ENCODE measurements at places on chromosomes 3 and 15.

GRCh38 chr3:142459929-142460328 is 12.1 kb upstream of the XRN1 start:
- peak; percentile 25 for DNase-seq

- no peak for DNase-seq
These were observed 41.8 kb downstream of the CLEC3B start for GRCh38 chr3:45067941-45068340.

GRCh38 chr15:24017470-24017869 is 330.4 kb upstream of the NDN start:
- no peak for DNase-seq

GRCh38 chr3:182978387-182978786 is 2.0 kb downstream of the DCUN1D1 start:
- no peak for DNase-seq

DNA sequence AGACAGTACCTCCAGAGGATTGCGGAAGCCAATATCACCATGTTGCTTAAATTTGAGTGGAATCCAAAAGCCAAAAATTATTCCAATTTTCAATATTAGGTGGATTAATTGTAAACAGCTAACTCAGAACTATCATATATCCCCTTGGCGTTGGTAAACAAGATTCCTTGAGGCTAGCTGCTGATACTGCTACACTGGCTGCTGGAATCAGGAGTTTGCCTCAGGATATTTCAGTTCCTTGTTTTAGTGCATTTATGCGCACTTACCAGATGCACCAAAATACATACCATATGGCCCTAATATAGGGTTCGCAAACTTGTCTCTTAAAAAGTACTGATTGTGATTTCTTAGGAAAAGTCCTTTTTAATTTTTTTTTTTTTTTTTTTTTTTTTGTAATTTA is 605.2 kb upstream of the NAALADL2 start:
- no peak for DNase-seq

GRCh38 chr3:23548706-23549105 is 257.0 kb upstream of the UBE2E1 start:
- no peak for DNase-seq

DNA sequence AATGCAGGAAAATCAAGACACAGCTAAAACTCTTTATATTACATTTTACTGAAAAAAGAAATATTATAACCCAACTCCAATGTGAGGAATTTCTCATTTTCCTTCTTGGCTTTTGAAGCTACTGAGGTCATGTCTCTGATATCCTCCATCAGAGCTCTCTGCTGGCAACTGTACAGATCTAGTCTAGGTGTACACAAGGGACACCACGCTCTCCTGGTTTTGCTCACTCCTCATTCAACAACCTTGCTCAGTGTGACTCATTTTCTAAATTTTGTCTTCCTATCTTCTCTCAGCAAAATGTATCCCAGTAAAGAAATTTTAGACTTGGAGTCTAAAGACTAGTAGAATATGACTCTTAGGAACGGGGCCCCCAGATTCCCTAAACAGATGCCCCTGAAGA is 144.3 kb downstream of the KCNMB2 start:
- DNase-seq: no peak

DNA sequence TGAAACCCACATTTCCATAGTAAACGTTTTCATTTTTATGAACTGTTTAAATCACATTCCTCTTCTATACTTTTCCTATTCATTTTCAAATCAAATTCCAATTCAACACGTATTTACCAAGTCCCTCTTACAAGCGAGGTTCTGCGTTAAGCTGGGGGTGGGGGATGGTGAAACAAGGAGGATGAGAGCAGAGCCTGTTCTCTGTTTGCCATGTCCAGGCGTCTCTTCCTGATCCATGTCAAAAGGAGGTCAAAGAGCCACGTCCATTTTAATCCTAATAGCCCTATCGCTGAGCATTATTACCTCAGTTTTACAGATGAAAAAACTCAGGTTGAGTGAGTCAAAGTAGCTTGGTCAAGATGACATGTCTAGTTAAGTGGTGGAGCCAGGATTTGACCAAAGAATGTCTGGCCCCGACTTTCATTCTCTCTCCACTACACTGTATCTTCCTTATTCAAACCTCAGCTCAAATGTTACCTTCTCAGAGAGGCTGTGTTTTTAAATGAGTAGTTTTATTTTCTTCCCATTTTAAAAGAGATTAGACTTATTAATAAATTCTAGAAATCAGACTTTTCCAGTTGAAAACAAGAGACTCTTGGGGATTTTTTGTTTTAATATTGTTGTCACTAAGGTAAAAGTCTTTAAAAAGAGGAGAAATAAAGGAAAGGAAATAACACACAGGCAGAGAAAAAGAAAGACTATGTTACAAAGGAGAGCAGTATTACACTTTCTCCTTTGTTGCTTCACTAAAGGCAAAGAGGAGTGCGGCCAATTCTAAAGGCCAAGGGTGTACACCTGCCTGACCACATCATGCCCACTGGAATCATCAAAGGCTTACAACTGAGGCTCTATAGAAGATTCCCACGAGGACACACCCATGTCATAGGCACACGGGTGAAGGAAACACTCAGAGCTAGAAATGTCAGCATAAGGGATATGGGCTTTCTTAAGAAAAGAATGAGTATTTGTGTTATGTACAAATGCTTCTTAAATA is 42.4 kb downstream of the MYO5A start:
- DNase-seq: no peak

Data from choroid plexus epithelial cell (primary cell).